Fibroblast of skin of right biceps (primary cell): ENCODE measurements at places on chromosomes 4 and X.
A peak's percentile ranks its signal among the peaks of the same experiment; 100 is the strongest.

- no peak for DNase-seq
Measured at GRCh38 chr4:68606240-68606639, 30.1 kb upstream of the UGT2B17 start.

DNA sequence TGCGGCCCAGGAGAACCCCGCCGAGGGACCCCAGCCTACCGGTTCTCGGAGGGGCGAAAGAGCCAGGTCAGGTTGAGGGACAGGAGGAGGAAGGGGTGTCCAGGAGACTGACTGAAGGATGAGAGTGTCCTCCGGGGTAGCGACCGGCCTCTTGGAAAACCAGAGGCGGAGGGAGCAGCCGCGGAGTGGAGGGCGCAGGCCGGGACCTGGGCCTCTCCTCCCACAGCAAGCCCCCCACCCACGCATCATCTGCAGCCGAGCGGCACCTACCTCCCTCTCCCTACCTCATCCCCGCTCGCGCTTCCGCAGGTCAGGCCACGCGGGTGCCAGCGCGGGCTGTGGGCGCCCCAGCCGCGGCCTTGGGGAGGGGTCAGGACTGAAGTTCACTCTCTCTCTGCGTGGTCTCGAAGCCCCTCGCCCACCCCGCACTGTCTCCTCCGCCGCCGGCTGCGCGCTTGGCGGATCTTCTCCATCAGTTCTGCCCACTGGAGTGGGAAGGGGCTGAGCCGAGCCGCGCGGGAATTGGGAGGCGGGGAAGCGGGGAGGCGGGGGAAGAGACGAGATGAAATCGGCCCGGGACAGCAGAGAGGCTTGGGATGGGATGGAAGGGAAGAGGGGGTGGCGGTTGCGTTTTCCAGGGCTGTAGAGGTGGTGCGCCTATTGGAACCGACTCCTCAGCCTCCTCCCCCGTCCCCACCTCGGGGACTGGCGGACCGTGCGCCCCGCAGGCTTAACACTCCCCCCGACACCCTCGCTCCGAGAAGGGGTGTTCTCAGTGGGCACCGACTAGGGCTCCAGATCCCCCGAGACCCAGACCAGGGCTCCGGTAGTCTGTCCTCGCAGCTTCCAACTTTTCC is 1.8 kb downstream of the NLGN4X start:
- DNase-seq: no peak

DNA sequence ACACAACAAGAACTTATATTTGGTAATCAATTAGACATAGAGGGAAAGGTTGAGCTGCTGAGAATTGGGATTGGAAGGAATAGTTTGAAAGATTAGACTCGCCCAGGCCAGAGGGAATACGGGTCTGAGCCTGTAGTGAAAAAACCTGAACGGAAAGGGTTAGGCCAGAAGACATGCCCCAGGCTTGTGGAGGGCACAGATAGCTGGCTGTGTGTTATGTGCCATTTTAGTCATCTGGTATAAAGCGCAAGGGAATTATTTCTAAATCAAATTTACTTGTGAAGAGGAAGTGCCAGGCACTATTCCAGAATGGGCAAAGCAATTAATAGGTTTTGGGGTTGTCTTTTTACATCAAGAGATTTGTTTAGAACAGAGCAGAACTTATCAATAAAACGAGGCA is 187.5 kb upstream of the ANKRD50 start:
- DNase-seq: no peak

GRCh38 chr4:184386271-184386781 is 88.0 kb downstream of the IRF2 start:
- no peak for DNase-seq

GRCh38 chr4:26248647-26249046 is 72.2 kb upstream of the RBPJ start:
- peak; percentile 59 for DNase-seq
